Activated naive CD4-positive, alpha-beta T cell treated with Interleukin-2 at 50 U/mL for 16 hours (primary cell): ENCODE measurements at places on chromosomes 6 and 20.
A peak's percentile ranks its signal among the peaks of the same experiment; 100 is the strongest.

- no peak for DNase-seq
Measured at GRCh38 chr6:46035242-46035641, 19.6 kb upstream of the CLIC5 start.

- no peak for DNase-seq
Measured at GRCh38 chr6:81534934-81535465, 217.5 kb downstream of the TENT5A start.

GRCh38 chr20:12591949-12592470 is 416.8 kb upstream of the SPTLC3 start:
- DNase-seq = no peak

GRCh38 chr6:5085648-5086293 is 630 bp downstream of the PPP1R3G start:
- no peak for DNase-seq

- DNase-seq = no peak
Measured at GRCh38 chr6:21753241-21754108, 159.9 kb downstream of the SOX4 start.

DNA sequence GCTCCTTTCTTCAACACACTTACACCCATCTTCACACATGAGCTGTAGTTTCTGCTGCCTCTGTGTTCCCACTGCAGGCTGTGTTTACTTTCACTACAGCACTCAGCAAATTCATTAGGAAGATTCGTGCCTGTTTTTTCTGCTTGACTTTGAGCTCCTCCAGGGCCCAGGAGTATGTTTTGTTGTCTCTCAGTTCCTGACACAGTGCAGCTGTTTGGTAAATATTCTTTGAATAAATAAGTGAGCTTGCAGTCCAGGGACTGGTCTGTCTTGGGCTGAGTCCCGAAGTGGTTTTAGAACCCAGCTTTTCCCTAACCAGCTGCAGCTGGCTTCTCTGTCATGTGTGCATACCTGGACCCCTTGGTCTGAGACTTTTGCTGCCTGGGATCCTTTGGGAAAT is 46.6 kb upstream of the CCN6 start:
- DNase-seq = no peak

GRCh38 chr6:21654361-21654760 is 60.8 kb downstream of the SOX4 start:
- DNase-seq = no peak

DNA sequence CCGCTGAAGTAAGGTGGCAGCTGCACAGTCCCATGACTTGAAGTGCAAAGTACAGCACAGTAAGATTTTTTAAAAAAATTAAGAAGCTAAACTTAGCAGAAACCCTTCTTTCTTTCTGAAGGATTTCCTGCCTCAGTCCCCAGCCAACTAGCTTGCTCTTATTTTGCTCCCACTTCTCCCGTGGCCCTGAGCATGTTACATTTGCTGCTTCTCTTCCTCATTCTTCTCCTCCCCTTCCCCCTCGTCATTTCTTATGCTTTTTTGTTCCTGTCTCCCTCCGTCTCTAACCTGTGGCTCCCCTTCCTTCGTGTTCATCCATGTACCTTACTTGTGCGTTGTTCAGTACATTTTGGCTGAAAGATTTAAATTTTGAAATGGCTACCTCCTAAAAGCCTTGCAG is 123.0 kb downstream of the SASH1 start:
- no peak for DNase-seq

- no peak for DNase-seq
Measured at GRCh38 chr6:40353967-40354452, 233.2 kb downstream of the LRFN2 start.

GRCh38 chr6:24599686-24600399 is 46.1 kb downstream of the KIAA0319 start:
- no peak for DNase-seq

- peak; percentile 64 for DNase-seq
Measured at GRCh38 chr20:10034717-10035571, at the start of gene ANKEF1. Gene ANKEF1 (plus strand): TSS chr20:10034987. CDS start chr20:10038302, 3,315 bp downstream.

DNA sequence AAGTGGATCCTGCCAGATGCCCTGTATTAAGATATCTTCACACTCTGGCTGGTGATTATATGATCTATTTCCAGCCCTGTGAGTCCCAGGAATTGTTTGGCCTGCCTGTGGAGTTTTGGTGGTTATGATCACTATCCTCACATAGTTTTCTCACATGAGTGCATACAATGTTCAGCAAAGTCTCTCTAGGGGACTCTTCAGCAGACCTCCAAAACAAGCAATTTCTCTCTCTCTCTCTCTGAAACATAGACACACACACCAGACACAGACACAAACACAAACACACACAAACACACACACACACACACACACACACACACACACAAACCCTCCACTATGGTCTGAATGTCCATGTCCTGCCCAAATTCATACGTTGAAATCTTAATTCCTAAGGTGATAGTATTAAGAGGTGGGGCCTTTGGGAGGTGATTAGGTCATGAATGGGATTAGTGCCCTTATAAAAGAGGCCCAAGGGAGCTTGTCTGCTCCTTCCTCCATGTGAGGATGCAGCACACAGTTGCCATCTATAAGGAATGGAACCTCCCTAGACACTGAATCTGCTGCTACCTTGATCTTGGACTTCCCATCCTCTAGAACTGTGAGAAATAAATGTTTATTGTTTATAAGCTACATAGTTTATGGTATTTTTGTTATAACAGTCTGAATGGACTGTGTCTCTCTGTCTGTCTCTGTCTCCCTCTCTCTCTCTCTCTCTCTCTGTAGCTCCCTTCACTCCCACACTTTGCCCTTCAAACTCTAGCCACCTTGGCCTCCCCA is 22.0 kb upstream of the SYNJ2 start:
- DNase-seq = no peak

- no peak for DNase-seq
Measured at GRCh38 chr6:20436719-20437118, 35.0 kb downstream of the E2F3 start.

GRCh38 chr6:98769546-98769945 is 64.8 kb upstream of the POU3F2 start:
- no peak for DNase-seq

DNA sequence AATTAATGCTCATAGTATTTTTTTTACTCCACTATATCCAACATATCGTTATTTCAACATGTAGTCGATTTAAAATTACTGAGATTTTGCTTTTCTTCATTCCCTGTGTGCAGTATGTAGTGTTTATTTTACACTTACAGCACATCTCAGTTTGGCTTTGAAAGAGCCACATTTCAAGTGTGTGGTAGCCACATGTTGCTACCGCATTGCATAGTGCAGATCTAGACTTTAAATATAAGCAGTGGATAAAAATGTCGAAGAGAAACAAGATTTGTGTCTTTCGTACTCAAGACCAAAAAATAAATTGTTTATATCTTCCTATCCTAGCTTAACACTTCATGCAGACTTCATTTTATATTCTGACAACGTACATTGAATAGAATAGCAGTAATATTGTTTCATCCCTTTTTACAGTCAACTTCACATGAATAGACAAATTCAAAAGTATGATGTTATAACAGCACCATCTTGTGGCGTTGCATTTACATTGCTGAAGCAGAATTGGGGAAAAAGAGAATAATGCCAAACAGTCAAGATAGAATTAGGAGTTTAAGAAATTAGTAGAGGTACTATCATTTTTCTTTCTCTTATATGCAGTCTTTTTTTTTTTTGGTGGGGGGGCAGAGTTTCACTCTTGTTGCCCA is 29.9 kb downstream of the FBXO5 start:
- no peak for DNase-seq

GRCh38 chr6:137145421-137145820 is 28.0 kb downstream of the IL22RA2 start:
- DNase-seq = no peak

DNA sequence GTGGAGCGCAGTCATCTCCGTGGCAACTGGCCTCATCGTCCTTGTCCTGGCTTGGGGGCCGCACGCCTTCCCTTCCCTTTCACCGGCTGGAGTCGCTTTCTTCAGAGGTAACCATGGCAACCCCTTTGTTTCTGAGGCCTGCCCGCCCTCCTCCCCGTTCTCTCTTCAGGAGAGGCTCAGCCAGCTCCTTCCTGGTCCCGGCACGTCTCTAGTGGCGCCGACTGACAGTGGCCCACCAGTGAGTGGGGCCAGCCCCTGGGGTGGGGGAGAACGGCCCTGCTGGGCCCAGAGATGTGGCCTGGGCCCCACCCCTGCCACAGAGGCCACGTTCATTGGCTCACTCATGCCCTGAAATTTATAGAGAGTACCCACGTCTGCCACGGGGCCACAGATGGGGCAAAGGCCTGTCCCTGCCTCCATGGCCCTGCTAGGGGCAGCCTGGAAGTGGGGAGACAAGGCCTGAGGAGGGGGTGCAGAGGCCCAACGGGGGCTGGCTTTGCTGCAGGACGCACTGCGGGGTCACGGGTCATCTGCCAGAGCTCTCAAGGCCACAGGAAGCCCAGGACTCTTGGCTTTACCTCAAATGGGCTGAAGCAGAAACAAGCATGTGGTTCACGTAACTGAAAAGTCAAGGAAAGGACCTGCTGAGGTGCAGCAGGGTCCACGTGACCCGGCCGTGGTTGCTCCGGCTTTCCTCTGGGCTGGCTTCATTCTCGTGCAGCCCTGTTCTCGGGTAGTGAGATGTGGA is 1.4 kb upstream of the OSBPL2 start:
- DNase-seq = no peak

- no peak for DNase-seq
Measured at GRCh38 chr20:48492715-48493070, 335.1 kb downstream of the PREX1 start.

- DNase-seq = no peak
Measured at GRCh38 chr6:169972736-169973135, 221.3 kb downstream of the ERMARD start.

- DNase-seq = no peak
Measured at GRCh38 chr6:113894712-113895674, 37.8 kb downstream of the MARCKS start.

- DNase-seq = no peak
Measured at GRCh38 chr20:35301426-35301825, 9.2 kb upstream of the FAM83C start.

GRCh38 chr20:3084986-3085360 is 449 bp upstream of the AVP start:
- no peak for DNase-seq

DNA sequence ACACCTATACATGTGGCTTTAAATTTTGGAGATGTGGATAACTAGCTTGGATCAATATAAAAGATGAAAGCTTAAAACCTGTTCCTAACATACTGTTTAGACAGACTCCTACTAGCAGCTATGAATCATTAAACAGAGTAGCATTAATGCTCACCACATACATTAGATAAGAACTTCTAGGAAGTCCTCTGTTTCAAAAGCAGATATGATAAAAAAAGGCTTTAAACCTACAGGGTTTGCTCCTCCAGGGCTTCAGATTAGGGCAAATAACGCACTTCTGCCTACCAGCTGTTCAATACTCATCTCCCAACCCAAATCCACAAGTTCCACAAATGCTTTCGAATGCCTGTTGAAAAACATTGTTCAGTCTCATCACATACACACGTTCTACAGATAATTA is 1.5 kb downstream of the REPS1 start:
- DNase-seq = no peak

- no peak for DNase-seq
Measured at GRCh38 chr6:43262000-43262779, 18.9 kb downstream of the TTBK1 start.

- DNase-seq = no peak
Measured at GRCh38 chr20:7505152-7505834, 435.0 kb downstream of the HAO1 start.

- DNase-seq = no peak
Measured at GRCh38 chr6:1801401-1801800, 191.7 kb downstream of the FOXC1 start.
